Endodermal cell (in vitro differentiated cells): ENCODE measurements at places on chromosomes 5 and 9. TPM values are rescaled to one million over a fixed set of nuclear protein-coding genes. Genes with fewer than 3 reads are reported as not detected.

DNA sequence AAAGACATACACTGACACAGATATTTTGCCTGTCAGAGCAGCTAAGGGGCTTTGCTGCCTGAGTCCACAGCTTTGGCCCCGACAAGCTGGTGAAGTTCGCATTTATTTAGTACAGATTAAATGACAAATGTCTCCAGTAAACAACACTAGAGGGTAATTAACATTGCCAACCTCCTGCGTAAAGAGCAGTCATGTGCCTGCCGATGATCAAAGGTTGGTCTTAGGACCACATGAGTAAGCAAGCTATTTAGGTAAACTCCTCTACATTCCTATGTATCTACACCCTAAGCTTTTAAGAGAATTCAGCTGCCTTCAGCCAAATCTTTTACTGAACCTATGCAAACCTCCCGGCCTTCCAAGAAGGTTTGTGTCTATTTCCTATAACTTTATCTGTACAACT, 73.0 kb upstream of the PJA2 start:
- no peak for DNase-seq

DNA sequence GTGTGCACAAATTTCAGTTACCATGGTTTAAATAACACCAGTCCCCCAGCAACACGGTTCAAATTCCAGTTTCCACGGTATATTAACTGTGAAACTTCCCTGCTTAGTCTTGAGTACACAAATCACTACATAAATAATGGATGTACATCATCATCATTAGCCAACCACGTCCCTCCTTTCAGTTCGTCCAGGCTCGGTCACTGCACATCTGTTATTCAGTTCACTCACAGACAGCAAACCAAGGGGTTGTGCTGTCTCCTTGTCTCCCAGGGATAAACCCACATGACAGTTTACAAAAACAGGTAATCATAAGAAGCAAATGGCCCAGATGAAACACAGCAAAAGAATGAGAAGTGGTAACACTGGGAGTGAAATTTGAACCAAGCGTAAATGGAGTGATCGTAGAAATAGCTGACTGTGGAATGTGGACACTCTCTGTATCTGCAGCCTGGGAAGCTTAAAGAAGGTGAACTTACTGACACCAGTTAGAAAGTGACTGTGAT, 61.0 kb upstream of the RAD23B start:
- DNase-seq, result no peak

- DNase-seq, result peak; percentile 36
Measured at GRCh38 chr5:400282-401145, 42.5 kb upstream of the EXOC3 start.

DNA sequence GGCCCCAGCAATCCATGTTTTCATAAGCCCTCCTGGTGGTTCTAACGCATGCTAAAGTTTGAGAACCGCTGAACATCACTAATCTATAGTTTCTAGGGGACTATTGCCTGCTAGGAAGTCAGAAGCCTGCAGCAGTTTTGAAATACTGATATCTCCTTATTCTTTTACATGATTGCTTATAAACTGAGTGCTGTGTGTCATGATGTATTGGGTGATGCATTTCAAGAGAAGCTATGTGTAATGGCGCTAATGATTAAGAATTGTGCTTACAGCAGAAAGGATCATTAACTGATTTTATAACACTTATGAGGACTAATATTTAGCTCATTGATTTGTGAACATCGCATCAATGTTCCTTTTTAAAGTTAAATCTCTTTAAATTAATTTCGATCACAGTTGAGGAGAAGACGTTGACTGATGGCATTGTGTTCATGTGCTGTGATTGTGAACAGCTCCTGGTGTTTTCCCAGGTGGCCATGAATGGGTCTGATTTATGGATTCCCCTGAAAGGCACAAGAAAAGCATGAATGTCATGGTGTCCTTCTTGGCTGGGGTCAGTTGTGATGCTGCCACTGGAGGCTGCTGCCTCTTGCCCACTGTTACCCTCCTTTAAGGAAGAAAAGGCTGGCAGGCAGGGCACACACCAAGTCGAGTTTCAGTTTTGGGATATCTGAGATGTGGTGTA, 12.0 kb upstream of the DAP start:
- DNase-seq, result no peak

GRCh38 chr5:165161204-165161603, 1655.8 kb downstream of the MAT2B start:
- peak; percentile 80 for DNase-seq

GRCh38 chr9:96494215-96494800, 44.3 kb downstream of the HABP4 start:
- DNase-seq, result no peak

DNA sequence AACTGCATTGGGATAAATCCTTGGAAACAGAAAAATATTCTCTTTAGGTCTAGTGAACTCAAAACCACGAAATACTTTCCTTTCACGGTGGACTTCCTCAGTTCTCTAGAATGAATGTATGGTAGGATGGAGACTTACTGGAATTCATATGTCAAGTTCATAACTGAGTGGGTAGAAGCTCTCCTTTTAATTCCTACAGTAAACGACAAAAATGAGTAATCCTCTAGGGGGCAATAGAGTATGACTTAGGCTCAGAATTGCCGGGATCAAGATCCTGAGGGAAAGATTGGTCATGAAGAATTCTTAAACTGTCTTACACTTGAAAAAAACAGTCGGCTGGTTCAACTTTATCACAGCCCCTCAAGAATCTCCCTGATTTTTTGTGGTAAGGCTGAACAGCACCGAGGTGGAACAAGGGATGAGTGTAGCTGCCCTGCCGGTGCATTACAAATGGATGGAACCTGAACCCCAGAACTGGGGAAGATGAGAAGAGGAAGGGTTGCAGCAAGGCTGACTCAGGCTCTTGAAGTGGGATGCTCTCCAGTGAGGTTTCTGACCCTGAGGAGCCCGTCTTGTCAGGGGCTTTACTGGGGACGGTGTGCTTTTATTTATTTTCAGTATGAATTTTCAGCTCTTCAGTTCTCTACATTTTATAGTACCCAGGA, 14.0 kb upstream of the LOX start:
- DNase-seq, result peak; percentile 52

The DBH gene
- not detected in 3 replicates for total RNA-seq

The SREK1 gene
- 41.1 to 61.9 TPM (median 58.8 TPM) in 3 replicates for total RNA-seq

The PPP3R2 gene
- not detected in 2 replicates for total RNA-seq

The HTR4 gene
- not detected in 2 replicates for total RNA-seq

- no peak for DNase-seq
Measured at GRCh38 chr9:120711354-120711753, 2.9 kb downstream of the MEGF9 start.

DNA sequence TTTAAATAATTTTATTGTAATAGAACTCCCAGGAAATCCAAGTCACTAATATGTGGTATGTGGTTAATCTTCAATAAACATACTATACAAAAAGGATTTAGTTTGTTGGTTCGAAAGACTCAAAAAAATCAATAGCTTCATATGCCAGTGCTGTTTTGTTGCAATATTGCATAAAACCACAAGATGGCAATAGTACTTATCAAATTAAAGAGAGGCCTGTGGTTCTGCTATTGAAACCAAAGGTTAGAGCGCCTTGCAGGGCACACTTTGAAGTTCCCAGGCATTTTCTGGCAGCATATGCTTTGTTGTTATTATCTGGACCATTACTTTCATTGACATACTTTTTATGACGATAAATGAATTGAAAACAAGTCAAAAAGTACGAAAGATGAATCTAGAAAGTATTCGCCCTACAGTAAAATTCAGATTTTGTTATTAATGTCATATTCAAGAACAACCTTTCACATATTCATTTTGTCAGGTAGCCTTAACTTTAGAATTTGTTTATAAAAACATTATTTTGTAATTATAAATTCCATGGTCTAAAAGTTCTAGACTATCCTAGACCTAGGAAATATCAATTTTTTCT, 316.3 kb downstream of the MCTP1 start:
- peak; percentile 64 for DNase-seq

GRCh38 chr9:36101916-36102741, 34.4 kb upstream of the GLIPR2 start:
- no peak for DNase-seq

DNA sequence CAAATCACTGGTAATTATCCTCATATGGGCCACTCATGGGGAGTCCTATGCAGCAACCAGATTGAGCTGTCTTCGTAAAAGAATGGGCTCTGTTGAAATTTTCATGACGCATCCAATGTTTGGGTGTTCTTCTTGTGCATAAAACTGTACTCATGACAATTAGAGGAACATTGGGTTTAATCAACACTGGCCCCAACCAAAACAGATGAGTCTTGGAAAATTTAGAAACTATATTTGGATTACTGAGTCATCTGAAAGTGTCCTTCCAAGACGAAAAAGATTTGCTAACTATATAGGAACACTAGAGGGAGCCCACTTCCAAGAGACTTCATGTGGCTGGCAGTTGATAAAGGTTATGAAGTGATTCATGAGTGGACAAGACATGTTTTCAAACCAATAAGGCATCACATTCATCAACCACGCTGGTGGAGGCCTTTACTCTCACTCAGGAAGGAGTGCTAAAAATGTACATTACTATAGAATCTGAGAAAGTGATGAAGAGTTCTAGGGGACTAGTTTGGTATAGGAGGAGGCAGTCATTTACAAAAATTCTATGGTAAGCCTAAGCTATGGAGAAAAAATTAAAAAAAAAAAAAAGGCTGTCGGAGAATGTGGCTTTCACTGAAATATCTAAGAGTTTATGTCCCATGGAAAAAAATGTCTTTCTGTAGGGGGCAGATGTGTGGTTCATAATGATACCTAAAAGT, 313.5 kb downstream of the PRDM9 start:
- no peak for DNase-seq

DNA sequence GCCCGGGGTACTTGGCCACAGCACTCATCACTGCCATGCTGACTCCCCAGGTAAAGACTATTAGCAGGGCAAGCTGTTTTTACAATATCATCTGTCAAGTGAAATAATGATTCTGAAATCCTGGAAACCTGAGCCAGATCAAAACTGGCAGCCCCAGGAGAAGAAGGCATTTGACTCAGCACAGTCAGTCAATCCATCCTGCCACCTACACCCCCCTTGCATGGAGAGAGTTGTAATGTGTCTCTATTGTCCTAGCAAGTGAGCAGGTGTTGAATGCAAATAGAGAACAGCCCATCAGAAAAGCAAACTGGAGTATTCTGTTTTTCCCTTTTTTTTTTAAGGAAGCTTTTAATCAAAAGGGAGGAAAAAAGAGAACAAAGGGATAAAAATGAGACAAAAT, 291.2 kb downstream of the BRINP1 start:
- DNase-seq, result no peak

DNA sequence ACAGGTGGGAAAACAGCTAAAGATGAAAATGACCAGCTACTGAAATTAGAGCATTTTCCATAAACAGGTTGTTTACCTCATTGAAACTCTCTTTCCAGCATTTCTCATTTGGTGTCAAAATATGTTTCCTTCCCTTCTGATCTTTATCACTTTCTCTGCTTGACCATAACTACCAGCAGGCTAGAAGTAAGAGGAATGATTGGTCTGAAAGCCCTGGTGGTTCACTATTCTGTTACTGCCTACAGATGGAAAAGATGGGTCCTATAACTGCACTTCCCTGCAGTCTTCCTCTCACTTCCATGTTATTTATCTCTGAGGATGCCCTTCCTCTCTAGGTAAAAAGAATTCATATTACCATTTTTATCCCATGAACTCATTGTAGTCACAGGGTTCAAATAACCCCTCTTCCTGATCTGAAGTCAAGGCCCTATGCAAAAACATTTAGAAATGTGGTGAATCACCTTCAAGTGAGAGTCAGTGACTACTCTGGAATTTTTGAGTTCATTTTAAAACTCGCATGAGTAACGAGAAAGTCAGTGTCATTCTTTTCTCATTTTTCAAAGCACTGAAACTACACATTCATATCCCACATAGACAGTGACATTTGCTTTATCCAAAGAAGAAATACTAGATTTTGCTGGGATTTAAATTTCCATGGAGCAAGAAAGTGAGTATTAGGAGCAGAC, 51.7 kb downstream of the ZNF474 start:
- no peak for DNase-seq

The RCL1 gene
- 17.1 and 18.6 TPM in 2 replicates for total RNA-seq

DNA sequence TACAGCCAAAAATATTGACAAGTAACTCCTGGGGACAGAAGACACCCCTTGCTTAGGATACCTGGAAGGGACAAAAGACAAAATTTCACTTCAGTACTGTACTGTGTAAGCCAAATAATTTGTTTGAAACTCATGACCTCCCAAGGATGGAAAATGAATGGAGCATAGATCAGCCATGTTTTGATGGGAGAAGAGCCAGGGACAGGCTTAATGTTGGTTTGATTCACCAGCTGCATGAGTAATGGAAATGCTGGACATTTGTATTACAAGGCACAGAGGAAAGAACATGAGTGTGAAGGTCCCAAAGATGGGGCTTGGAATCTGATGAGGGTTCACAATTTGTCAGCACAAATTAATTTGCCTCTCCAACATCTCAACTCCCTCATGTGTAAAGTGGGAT, 122.8 kb downstream of the ENC1 start:
- no peak for DNase-seq
